ENCODE measurements at places on chromosomes 5 and 9.

DNA sequence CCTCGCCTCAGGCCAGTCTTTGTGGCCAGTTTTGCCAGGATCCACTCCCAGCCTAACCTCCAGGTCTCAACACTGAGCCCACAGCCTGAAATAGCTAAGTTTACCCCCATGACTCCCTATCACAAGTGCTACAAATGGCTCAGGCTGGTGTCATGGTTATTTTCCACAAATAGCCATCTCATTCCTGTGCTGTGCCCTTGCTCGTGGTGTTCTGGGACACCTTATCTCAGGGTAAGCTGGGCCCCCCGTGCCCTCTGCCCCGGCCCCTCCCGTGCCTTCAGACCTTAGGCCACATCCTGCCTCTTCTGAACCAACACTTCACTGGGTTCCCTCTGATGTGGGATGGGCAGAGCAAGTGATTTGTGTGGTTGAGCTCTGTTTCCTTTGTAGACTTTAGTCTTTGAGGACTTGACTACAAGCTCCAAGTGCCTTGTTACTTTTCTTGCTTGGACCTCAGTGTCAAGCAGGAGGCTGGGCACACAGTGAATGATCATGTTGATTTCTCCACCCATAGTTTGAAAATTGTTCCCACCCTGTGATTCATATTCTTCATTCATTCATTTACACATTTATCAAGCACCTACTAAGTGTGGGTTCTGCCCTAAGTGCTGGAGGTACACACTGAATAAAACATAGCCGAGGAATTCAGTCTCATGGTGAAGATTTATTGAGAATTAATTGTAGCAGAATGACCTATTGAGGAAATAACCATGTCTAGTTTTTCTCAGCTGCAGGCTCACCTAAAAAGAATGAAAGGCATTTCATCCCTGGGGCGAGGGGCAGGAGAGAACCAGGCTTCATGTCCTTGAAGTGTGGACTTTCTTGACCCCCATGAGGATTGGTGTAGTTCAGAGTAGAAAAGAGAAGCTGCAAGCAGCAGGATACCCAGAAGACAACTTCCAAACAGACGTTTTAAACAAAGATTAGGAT is 84.5 kb upstream of the CTNNA1 start:
- no peak for DNase-seq

- no peak for DNase-seq
Measured at GRCh38 chr5:99955006-99955405, 580.2 kb upstream of the FAM174A start.

DNA sequence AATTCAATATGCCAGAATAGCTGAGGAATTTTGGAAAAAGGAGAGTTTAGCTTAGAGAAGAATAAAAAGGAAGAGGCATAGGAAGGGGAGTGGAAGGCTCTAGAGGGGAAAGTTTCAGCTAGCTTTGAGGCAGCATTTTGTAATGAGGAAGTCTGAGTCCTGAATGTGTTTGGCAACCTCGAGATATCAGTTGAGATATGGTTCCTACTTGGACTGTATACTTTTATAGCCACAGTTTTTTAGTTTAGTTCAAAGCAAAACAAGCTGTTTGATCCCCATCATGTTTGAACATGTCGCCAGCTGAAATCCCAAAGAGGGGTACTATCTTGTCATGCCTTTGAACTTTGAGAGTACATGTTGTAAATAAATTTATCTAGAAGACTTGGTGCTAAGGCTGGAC is 559.0 kb upstream of the FTMT start:
- no peak for DNase-seq

DNA sequence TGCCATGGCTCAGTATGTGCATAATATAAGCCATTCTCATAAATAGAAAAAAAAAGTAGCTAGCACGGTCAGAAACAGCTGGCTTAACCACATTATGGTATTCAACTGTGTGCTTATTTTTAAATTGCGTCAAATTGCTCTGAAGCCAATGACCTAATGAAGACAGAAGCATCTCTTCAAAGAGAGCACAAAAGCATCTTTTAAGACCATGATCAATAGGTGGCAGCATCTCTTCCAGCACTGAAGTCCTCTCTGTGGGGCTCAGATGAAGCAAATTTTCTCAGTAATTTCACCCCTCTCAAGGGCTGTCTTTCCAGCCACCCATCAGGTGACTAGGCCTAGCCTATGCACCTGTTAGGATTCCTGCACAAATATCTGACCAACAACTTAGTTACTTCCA is 251.4 kb downstream of the GLIS3 start:
- no peak for DNase-seq

GRCh38 chr5:178768371-178769260 is 38.2 kb upstream of the ZNF354A start:
- DNase-seq, result no peak

- DNase-seq, result no peak
Measured at GRCh38 chr5:10288592-10289219, 19.0 kb downstream of the CMBL start.

GRCh38 chr5:17511775-17512325 is 6.3 kb upstream of the TAF11L3 start:
- no peak for DNase-seq

DNA sequence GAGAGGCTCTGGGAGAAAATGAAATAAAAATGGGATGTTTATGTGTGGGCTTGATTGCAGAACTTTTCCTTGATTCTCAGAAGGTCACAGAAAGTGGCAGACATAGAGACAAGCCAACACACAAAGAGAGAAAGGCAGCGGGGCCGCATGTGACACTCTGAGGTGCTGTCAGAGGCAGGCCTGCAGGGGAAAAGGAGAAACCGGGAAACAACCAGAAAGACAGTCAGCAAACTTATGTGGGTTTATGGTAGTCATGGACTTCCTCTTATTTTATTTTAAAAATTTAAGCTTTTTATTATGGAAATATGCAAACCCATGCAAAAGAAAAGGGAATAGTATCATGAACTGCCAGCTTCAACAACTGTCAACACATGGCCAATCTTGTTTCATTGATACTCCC is 16.3 kb upstream of the IGFBPL1 start:
- no peak for DNase-seq

DNA sequence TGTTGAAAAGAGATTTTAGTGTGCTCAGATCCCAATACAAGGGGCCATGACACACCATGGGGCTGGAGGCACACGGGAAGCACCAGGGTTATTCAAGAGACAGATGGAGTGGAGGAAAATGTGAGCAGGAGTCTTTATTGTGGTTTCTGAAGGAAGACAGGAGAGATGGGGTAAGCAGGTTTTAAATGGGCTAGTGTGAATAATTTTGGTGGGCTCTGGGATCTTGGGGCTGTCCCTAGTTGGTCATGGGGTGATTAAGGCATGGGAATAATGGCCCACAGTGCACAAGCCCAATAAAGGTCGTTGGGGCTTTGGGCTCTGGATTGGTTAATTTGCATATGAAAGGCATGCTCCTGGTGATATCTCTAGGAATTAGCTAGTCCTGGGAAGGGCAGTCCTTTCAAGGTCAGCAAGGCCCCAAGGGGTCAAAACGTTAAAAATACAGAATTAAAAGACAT is 3.6 kb upstream of the SCGB3A2 start:
- no peak for DNase-seq

GRCh38 chr9:110041452-110041851 is 166.5 kb downstream of the C9orf152 start:
- no peak for DNase-seq

DNA sequence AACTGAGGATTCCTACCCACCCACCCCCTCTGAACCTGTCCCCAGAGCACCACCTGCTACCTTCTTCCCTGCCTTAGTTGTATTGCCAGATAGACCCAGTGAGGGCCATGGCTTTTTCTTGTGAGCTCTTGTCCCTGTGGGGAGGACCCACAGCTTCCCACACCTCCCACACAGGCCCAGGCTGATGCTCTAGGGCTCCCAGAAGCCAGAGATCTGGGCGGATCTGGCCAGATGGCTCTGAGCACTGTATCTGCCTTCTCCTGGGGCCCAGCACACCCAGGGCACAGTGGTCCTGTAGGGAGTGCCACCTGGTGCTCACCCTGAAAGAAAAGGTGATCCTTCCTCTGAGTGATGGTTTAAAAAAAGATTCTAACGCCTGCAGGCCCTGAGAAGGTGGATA is 131.7 kb downstream of the DAB2IP start:
- DNase-seq, result no peak

DNA sequence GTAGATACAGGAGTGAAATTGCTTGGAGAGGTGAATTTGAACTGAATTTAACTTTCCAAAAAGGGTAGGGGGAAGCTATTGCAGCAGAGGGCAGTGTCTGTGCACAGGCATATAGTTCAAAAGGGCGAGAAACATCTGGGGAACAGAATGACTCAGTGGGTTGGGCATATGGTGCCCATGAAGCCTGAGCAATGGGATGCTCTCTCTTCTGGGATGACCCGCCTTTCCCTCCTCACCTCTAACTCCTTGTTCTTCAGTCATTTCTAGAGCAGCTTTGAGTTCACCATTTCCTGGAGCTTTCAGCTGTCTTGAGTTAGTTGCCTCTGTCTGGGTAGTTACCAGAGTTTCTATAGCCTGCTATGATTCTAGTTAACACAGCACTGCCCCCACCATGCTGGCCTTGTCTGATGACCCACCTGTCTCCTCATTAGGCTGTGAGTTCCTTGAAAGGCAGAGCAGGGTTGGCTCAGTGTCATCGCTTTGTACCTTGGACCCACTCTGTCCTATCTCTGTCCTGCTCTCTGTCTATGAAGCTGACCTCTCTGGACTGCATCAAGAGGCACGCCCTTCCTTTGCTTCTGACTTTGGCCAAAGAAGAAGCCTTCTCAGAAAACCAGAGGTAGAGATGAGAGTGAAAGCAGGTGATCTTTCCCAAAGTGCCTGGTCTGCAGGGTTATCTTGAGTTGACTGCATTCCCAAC is 299.6 kb upstream of the KLF4 start:
- no peak for DNase-seq

DNA sequence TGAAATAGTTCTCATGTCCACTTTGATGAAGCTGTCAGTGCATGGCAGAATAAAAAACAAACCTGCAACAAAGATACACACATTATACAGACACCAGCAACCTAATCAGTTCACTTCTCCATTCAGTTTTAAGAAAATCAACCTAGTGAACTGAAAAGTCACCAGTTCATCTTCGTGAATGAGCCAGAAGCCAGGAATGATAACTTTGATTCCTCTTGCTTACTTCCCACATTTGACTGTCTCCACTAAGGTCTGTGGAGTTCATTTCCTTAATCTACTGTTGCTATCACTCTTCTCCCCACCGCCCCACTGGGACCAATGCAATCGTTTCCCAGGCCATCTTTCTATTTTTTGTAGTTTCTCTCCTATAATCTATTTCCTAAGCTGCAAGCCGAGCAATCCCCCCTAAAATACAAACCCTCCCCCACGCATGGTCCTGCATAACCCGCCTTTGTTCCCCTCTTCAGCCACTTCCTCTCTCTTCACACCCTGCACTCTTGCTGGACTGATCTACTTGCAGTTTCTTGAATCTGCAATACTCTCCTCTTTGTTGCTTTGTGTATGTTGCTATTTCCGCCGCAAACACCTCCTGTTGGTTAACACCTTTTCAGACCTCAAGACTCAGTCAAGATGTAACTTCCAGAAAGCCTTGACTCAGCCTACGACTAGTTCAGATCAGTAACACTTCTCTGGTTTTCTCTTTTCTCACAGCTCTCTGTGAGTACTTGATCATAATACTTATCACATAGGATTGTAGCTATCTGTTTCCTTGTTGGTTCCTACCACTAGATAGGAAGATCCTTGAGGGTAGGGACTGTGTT is 16.6 kb downstream of the STOM start:
- DNase-seq, result no peak

GRCh38 chr9:1028501-1029190 is 21.5 kb upstream of the DMRT2 start:
- no peak for DNase-seq

DNA sequence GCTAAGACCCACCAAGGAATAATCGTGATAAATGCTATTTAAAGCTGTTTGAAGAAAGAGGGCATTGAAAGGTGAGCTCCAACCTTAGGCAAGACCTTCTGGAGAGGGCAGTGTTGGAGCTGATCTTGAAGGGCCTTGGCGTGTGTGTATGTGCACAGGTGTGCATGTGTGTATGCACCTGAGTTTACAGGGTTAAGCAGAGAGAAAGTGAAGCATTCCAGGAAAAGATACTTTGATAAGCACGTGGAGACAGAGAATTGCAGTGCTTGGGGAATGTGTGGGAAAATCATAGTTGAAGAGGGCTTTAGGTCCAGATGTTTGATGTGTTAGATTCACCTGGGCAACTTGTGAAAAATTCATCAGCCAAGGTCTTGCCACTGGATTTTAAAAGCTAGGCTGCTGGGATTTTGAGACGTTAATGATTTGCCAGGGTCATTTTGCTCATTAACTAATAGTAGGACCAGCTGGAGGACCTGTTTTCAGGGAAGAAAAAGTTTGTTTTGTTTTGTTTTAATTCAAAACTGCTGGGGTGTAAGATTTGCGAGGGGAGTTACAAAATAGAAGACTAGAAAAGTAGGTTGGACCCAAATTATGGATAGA is 78.3 kb upstream of the ANKRD55 start:
- no peak for DNase-seq

DNA sequence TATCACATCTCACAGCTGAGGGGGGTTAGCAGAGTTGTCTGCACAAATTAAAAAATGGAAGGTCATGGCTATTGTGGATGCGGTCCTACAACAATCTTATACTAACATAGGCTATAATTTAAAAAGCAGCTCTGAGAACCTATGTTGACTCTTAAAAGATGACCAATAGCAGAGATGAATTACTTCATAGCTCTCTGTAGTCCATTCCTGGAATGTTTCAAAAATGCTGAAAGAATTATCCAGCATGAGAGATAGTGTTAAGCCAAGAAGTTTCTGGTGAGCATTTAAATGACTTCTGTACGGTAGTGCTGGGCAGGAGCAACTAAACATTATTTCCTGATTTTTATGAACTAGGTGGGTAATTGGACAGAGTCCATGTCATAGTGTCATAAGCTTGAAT is 218.2 kb upstream of the NUDT12 start:
- no peak for DNase-seq

GRCh38 chr9:87233899-87234455 is 263.7 kb upstream of the DAPK1 start:
- DNase-seq, result no peak

GRCh38 chr9:130262061-130262745 is 3.4 kb upstream of the HMCN2 start:
- DNase-seq, result no peak

- DNase-seq, result no peak
Measured at GRCh38 chr9:88372103-88372654, 16.1 kb upstream of the SPIN1 start.

- no peak for DNase-seq
Measured at GRCh38 chr5:2007496-2007877, 124.8 kb upstream of the IRX4 start.

DNA sequence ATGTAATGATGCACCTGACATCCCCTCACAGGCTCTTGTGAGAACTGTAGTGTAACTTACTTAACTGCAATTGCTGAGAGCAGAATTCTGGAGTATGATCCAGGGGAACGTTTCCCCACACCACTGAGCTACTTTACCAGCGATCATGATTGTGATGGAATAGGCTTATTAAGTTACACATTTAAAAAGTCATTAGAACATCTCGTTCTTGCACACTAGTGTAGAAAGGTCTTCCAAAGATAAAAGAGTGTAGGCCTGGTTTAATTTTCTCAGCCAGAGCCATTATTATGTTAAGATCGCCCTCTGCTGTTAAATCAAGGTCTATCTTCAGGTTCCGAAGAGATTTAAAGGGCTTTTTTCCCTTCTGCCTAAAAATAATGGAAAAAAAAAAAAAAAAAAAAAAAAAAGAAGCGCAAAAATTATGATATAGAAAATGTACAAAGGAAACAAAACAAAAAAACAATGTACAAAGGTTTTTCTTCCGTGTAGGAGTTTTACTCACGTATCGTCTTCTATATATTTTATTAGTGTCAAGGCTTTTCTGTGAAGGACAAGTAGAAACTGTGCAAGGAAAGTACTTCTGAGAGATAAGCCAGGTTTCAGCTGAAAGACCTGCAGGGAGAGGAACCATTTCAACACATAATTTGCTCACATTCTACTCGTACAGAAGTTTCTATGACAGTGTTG is 18.6 kb upstream of the MOB3B start:
- DNase-seq, result peak; percentile 81
